Right lung (tissue), 10 donors: ENCODE measurements at places on chromosomes 1 and 21.
A peak's percentile ranks its signal among the peaks of the same experiment; 100 is the strongest.

GRCh38 chr21:42760951-42761751, 107.7 kb downstream of the PDE9A start:
- no peak for DNase-seq

- no peak for DNase-seq
These were observed 11.0 kb upstream of the DENND1B start for GRCh38 chr1:197786280-197786679.

GRCh38 chr1:231028682-231029081, 11.4 kb downstream of the FAM89A start:
- no peak for DNase-seq

DNA sequence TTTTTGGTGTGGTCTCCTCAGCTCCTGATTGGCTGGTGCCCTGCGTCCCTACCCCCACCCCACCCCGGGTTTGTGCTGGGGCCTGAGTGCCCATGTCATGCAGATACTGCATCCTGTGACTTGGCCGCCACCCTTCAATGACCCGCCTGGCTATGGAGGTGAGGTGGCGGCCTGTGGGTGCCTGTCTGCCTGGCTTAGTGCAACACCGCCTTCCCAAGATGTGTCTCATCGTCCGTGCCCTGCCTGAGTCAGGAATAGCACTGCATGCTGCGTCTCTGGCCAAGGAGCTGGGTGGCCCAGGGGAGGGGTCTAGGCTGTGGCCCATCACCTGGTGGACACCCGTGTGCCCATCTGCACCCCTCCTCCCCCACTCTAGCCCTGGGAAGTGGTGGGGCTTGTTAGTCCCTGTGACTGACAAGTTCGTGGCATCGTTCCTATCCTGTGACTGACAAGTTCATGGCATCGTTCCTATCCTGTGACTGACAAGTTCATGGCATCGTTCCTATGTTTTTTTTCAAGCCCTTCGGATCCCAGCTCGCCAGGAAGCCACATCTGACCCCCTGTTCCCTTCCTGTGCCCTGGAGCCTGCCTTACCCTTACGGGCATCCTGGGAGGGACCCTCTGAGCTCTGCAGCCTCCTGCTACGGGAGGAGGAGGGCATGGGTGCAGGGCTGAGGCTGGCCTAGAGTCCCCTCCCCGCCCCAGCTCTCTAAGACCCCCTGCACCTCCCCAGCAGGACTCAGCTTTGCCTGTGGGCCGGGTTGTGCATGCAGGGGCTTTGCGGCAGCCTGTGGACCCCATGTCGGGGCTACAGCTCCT, 7.5 kb downstream of the SLX9 start:
- DNase-seq, result no peak

GRCh38 chr1:14682941-14683621, 84.6 kb downstream of the KAZN start:
- peak; percentile 61 for DNase-seq

- no peak for DNase-seq
These were observed 120.2 kb downstream of the EPHB2 start for GRCh38 chr1:22830757-22831340.

- no peak for DNase-seq
These were observed 3.2 kb downstream of the CTPS1 start for GRCh38 chr1:40982721-40983120.

DNA sequence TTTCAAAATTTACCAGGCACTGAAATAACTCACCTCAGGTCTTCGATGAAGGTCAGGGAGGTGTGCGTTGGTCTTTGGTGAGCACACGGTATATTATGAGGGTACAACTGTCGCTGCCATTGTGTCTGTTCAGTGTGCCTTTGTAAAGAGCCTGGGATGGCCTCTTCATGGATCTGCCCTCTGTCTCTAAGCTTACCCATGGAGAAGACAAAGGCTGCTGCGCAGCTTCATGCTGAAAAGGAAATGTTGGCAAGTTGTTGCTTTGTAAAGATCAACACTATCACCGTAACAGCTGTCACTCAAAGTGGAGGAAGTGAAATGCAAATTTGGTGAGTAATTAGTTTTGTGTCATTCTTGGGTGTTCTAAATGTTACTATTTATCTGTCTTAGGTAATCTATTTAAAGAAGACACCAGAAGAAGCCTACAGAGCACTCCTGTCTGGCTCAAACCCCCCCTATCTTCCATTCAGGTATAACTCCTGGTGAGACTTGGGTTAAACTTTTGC, 71.6 kb downstream of the CDC14A start:
- DNase-seq, result no peak

DNA sequence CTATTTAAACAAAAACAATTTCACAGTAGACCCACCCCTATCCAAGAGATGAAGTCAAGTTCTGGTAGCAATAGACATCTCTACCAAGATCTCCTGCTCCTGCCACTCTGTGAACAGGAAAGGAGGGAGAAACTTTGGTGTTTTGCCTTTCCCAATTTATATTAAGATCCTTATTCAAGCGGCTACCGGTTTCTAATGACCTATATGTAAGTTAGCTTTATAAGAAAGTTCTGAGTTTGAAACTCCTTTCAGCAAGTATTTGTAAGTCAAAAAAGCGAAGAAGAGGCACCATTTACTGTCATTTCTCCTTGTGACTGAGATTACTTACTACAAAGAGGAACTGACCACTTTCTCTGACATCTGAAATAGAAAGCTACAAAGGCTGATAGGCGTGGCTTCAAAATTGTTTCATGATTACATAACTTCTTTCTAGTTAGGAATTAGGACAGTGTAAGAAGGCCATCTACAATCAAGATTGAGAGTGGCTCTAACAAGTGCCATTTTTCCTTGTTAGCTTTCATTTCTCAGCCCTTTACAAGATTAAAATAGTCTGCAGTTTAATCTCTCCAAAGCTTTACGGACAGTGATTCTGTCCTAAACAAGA, at the start of gene MNDA:
MNDA (plus strand) TSS at position 448 of the 604 bp plus-strand sequence. CDS start 10,803 bp downstream, outside the sequence.
- DNase-seq, result no peak

GRCh38 chr1:201769966-201770365, 59.0 kb upstream of the IPO9 start:
- no peak for DNase-seq

GRCh38 chr1:207405814-207406213, 48.3 kb upstream of the CR2 start:
- no peak for DNase-seq

DNA sequence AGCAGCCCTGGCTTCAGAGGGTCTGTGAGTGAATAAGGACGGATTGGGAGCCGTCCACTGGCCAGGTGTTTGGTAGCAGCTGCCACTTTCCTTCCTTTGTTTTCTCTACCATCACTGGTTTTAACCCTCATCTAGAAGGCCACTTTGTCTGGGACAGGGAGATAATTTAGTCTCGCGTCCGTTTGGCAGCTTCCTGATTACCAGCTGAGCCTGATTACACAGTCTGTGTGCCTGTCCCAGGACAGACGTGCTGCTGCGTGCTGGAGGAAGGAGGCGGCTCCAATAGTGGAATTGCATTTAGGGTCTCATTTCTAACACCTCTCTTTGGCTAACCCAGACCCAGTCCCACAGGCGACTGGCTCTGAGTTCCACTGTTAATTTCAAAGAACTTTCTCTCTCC, 24.6 kb upstream of the CASQ2 start:
- no peak for DNase-seq

GRCh38 chr1:162023547-162024501, at the start of gene OLFML2B:
Gene OLFML2B (minus strand): TSS chr1:162023869. CDS start chr1:162023430, 439 bp downstream.
- no peak for DNase-seq

- DNase-seq, result no peak
These were observed 210.3 kb downstream of the ASTN1 start for GRCh38 chr1:176954242-176954641.

DNA sequence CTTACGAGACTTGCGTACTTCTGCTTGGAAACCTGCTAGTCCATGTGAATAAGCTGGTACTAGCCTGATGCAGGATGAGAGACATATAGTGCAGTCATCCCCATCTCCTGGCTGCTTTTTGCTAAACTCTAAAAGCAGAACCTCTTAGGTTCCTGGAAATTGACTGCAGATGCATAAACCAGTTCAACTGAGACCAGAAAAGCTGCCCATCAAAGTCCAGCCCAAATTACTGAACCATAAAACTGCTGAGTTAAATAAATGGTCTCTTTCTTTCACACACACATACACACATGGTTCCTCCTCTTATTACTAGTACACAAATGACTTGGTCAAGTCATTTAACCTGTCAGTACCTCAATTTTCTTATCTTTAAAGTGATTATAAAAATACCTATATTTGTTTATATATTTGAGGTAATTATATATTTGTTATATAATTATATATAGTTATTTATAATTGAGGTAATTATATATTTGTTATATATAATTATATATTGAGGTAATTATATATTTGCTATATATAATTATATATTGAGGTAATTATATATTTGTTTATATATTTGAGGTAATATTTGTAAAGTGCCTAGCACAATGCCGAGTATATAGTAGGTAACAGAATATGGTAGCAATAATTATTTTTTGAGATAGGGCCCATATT, 25.2 kb upstream of the RABGAP1L start:
- no peak for DNase-seq

DNA sequence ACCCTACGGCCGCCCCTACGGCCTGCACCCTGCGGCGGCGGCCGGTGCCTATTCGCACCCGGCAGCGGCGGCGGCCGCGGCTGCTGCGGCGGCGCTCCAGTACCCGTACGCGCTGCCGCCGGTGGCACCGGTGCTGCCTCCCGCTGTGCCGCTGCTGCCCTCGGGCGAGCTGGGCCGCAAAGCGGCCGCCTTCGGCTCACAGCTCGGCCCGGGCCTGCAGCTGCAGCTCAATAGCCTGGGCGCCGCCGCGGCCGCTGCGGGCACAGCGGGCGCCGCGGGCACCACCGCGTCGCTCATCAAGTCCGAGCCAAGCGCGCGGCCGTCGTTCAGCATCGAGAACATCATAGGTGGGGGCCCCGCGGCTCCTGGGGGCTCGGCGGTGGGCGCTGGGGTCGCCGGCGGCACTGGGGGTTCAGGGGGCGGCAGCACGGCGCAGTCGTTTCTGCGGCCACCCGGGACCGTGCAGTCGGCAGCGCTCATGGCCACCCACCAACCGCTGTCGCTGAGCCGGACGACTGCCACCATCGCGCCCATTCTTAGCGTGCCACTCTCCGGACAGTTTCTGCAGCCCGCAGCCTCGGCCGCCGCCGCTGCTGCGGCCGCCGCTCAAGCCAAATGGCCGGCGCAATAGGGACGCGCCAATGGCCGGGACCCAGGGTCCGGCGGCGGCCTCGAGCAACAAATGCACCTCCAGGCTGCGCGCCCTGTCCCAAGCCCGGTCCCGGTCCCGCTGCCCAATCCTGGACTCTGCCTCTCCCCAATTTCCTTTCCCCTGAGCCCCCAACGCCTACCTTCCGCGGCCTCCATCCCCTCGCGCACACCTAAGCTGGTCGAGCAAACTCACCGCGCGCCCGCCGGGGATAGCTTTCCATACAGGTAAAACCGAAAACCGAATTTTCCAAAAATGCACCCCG, 1.8 kb downstream of the FOXD3 start:
- DNase-seq, result no peak

- DNase-seq, result no peak
These were observed 26.6 kb downstream of the BEND5 start for GRCh38 chr1:48750109-48750508.

- DNase-seq, result peak; percentile 79
These were observed 25.8 kb downstream of the ABCA4 start for GRCh38 chr1:94095112-94095637.

DNA sequence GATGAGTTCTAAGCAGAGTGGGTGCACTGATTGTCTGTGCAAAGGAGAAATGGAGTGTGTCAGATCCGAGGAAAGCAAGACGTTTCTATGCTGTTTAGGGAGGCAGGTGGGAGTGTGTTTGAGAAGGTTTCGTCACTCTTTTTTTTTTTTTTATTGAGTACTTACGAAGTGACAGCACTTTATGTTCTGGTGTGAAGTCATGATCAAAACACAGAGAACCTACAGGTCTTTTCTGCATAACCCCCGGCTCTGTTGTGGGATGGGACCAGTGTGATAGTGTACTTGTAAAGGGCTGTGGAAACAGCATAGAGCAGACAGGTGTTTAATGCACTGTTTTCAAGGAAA, 26.7 kb downstream of the MIA3 start:
- DNase-seq, result no peak
